ENCODE measurements at places on chromosomes 12 and 14.

- no peak for DNase-seq
These were observed 81.1 kb upstream of the ST8SIA1 start for GRCh38 chr12:22415342-22416309.

DNA sequence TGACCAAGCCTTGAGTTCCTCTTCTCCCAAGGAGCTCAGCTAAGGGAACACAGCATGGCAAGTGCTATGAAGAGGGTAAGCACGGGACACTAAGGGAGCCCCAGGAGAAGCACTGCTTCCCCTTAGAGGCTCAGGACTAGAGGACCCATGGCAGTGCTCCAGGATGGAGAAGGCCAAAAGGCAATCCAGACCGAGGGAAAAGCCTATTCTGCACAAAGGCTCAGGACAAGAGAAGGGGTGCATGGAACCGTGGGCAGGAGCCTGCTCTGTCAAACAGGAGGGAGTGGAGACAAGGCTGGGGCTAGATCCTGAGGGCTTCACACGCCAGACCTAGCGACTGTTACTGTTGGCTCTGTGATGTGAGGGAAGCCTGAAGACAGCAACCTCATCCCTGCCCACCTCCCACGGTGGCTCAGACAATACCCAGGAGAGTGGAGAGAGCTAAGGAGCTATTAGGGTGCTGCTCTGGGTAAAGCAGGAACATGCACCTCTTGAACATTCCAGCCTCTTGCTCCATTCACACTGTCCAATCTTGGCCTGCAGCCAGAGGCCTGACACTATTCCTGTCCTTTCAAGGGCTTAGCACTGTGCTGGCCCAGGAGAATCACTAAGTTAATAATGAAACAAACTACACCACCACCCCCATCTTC lies 24.2 kb downstream of the OTUB2 start:
- DNase-seq: no peak

GRCh38 chr12:27747111-27747820 lies 32.8 kb upstream of the KLHL42 start:
- no peak for DNase-seq

DNA sequence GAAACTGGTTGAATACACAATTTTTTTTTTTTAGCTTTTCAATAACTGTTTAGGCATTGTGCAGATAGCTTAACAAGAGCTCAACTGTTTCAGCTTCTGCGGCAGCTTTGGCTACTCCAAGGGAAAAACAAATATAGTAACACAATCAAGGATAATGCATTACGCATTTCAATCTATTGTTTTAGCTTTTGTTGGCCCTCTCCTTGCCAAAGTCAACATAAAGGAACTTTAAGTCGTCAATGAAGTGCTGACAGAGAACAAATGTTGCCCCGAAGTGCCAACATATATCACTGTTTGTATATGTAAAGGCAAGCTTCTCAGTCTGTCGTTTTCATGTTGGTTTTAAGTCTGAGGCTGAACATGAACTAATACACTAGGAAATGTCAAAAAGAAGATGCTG lies 1087.4 kb upstream of the FLRT2 start:
- no peak for DNase-seq

- no peak for DNase-seq
These were observed 16.4 kb upstream of the KSR2 start for GRCh38 chr12:117985182-117985581.

- no peak for DNase-seq
These were observed 10.6 kb downstream of the AHNAK2 start for GRCh38 chr14:104967386-104968152.

DNA sequence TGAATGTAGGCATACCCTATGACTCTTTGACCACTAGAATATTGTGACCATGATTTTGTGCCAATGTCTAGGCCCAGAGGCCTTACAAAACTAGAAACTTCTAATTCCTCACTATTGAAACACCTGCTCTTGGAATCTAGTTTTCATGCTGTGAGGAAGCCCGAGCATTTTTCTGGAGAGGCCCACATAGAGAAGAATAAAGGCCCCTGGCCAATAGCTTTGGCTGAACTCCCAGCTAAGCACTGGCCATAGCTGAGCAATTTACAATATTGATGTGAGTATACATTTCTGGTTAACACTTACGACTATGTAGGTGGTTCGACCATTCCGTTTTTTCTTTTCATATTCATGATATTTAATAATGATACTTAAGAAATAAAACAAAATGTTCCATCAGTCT lies 190.3 kb downstream of the KCNH5 start:
- no peak for DNase-seq

- DNase-seq: no peak
These were observed 89.8 kb downstream of the KIF26A start for GRCh38 chr14:104228221-104228620.

DNA sequence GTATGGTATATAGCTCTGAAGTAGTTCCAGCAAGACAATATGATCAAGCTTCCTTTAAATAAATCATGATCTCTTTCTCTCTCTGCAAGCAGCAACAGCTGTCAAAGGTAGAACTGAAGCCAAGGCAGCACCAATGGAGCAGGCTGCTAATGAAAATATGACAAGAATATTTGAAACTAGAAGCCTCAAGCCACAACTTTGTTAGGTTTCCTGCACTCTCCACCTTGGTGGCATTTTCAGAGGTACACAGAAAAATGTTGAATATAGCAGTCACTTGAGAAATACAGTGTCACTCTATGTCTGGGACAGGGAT lies 43.8 kb upstream of the PSMA6 start:
- DNase-seq: no peak

DNA sequence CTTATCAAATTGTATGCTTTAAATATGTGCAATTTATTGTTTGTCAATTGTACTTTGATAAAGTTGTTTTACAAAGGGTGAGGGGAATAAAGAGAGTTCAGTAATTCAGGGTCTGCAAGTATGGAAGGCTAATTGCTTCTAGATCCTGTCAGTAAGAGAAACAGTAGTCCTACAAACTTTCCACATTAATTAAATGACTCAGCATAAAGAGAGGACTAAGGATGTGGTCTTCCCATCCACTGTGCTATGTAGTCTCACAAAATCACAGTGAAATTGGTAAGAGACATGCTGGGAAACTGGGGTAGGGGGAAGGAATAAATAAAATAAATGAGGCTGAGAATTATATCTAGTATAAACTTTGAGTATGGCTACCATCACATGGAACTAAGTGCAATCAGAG lies 130.2 kb upstream of the PKP2 start:
- DNase-seq: no peak

DNA sequence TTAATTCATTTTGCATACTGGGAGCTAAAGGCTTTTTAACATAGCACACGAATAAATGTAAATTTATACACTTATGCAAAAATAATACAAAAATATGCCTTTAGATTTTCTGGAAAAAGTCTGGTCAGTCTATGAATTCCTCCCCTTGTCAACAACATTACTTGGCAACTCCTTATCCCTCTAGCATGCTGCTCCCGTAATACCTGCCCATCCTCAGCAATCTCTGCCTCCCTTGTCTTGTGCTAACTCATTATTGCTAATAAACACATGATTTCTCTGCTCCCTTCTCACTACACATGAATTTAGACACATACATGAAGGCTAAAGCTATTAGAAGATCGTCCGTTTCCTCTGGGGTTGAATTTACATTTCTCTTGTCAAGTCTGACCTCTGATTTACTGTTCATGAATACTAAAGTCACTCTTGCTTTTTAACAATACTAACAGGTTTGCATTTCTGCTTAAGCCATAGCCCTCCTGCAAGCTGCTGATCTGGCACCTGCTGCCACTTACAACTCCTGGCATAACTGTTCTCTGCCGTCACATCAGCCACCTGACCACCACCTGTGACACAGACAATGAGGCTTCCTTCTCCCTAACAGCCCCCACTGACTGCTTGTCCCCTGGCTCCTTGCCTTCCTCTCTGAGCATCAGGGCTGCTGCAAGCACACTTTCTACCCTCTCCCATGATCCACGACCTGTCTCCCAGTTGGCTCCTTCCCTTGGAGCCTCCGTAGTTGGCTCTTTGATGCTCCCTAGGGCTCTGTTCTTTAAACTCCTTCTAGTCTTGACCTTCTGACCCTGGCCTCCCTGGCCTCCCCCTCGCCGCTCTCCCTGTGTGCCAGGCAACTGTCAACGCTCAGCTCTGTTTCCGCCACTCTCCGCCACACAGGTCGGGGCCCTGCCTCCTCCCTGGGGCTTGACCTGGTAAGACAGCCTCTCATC lies 177.6 kb downstream of the CALM1 start:
- DNase-seq: no peak

Measured in SW 1271 (cell line).